Fibroblast of lung (primary cell): ENCODE measurements at places on chromosomes 5 and 9. TPM values are rescaled to one million over a fixed set of nuclear protein-coding genes. Genes with fewer than 3 reads are reported as not detected.

DNA sequence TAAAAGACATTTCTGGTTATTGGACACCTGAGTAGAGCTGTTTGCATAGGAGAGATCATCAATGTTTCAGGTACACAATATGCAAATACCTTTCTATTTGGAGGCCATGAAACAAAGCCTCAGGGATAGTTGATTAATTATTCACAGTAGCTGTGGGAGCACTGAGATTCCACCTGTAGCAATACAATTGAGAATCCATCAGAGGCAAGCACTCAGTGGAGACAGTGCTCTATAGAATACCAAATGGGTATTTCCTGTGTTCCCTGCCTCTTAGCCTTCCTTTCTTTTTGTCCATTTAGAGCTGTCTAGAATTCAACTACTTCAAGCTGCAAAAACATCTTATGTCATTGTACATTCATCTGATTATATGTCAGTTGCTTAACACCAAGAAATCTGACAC lies 1754.0 kb upstream of the ACO1 start:
- no peak for DNase-seq

DNA sequence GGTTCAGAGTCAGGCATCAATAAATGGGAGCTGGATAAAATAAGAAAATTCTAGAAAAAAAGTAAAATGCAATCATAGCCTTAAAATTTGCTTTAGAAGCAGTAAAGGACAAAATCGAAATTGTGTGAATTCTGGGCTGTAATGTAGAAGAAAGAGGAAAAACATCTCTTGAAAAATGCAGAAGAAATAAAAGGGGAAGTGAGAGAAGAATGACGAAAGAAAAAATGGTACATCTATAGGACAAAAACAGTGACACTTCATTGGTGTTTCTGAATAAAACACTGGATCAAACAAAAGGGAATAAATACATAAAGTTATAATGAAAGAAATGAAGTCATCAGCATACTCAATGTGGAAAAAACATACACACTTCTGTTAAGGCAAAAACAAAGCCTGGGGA lies 642.3 kb downstream of the ACTL7B start:
- no peak for DNase-seq

DNA sequence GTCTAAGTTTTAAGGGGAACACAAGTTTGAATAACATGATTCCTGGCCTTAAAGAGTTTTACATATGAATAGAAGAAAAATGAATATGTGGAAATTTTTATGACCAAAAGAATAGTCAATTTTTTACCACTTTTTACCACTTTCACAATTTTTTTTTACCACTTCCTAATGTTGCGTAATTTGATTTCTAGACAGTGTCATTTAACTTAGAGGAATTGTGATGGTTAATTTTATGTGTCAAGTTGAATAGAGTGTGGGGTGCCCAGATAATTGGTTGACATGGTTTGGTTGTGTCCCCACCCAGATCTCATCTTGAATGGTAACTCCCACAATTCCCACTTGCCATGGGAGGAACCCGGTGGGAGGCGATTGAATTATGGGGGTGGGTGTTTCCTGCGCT lies 416.6 kb downstream of the KIF4B start:
- DNase-seq, result no peak

DNA sequence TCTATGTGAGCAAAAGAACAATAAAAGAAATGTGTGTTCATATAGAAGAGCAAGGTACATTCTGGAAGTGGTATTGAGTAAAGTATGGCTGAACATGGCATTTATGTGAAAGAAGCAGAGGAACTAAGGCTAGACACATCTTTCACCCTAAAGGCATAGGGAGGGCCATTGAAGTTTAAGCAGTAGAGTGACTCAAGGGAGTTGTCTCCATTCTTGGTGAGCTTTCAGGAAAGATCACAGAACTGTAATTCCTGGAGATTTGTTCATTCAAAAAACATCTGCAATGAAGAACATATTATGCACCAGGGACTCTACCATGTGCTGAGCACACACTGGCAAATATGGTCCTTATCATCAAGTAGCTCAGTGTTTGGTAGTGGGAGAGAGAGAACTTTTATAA lies 24.8 kb upstream of the HTR1A start:
- DNase-seq, result no peak

DNA sequence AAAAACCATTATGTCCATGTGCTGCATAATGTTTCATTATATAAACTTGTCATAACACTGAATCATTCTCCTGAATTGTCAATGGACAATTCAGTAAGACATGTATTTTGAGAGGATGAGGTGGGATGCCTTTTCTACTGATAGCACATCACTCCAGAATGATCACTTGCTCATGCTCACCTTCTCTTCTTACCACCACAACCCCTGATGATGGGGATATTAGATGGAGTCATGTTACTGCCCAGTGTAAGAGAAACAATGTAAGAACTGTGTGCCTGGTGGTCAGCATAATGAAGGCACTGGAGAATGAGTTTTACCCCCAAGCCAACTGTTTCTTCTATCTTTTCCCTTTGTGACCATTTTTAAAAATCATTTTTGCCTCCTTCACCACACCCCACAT lies 198.8 kb downstream of the ADAMTSL1 start:
- no peak for DNase-seq

- DNase-seq, result no peak
These were observed 280.4 kb upstream of the CD180 start for GRCh38 chr5:67476995-67477394.

GRCh38 chr5:159052401-159053011 lies 47.2 kb downstream of the EBF1 start:
- DNase-seq, result no peak

DNA sequence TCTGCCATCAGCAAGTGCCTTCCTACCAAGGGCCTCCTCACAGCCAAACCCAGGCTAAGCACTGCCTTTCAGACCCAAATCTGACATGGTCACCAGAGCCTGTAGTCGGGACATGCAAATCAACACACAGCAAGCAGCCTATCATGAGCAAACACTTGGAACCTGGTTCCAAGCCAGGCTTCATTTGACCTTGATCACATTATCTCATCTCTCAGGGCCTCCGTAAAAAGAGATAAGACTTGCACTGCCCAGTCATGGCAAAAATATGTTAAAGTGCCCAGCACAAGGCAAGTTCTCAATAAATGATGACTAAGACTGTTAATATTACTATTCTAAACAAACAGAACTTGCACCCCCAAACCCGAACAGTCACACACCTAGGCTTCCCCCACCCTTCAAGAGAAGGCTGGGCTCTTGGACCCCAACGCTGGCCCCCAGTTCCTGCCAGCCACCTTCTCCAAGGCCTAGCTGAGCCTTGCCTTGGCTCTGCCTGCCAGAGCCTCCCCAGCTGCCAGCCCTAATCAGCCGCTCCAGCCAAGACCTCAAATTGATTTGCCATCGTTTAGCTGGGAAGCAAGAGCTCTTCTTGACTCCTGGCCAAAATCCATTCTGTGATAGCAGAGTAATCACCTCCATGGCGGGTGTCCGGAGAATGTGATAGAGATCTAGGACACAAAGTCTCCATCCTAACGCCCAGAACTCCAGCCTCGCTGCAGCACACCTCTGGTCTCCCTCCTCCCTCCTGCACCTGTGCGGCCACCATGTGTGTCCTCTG lies 18.7 kb downstream of the CPLX2 start:
- no peak for DNase-seq

DNA sequence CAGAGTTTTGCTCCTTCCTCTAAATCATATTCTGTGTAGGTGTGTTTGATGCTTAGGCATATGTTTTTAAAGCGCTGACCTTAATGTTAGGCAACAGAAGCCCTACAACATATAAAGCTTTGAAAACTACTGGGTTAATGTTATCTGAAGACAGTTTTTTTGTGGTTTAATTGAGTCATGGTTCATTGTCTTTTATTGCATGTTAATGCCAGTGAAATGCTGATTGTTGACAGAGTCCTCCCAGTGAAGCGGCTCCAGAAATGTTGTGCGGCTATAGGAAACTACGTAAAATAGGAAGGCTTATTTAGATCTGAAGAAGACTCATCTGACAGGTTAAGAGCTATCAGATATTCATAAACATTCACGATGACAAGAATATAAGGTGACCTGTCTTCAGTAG lies 424.6 kb downstream of the CCDC171 start:
- peak; percentile 18 for DNase-seq

DNA sequence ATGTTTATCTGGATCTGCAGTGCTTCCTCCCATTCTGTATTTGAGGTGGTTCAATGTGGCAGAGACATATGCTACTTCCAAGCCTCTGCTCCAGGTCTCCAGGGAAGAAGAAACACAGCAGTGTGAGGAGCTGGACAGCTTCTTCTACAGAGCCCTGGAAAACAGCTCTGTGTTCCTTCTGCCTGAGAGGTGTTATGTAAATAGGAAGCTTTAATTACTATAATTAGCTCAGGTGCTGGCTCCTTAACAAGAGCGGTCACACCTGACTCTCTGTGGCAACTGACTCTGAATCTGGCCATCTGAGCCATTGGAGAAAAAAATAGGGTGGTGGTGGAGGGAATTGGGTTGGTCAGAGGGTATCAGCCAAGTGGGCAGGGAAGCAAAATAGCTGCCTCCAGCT lies 332.4 kb upstream of the BRINP1 start:
- no peak for DNase-seq

DNA sequence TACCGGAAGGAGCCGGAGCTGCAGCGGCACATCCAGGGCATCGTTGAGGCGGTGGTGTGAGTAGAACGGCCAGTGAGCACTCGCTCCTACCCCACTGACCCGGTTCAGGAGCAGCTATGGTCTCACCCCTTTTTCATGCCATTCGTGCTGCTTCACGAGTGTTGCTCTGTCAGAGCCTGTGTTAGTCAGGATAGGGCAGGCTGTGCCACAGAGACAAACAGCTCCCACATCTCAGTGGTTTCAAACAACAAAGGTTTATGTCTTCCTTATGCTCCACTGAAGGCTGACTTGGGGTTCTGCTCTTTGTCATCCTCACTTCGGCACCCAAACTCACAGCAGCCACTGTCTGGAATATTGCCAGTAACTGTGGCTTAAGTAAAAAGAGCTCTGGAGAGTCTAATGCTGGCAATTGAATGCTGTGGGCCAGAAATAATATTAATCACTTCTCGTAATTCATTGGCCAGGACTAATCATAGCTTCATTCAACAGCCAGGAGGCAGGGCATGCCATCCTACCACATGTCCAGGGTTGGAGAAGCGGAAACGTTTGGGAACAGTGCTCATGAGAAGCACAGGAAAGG lies 28.4 kb downstream of the ARHGEF37 start:
- DNase-seq, result no peak

GRCh38 chr9:16519001-16519400 lies 351.5 kb downstream of the BNC2 start:
- no peak for DNase-seq

DNA sequence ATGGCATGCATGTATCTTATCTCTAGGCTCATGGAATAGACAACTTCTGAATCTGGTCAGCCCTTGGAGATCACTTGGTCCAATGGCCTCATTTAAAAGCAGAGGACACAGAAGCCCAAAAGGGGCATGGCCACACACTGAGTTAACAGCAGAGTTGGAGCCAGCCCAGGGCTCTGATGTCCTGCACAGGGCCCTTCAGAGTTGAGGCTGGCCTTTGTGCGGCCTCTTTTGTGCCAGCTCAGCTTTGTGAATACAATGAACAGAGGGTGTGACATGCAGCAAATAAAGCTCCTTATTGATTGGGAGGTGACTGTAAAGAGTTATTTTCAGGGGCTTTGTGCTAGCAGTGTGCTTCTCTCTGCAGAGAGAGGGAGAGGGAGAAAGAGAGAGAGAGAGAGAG lies 150.1 kb upstream of the STK32A start:
- DNase-seq, result no peak

- no peak for DNase-seq
These were observed 9.9 kb downstream of the SAXO1 start for GRCh38 chr9:19023078-19023477.

GRCh38 chr9:15965246-15965745 lies 412.5 kb downstream of the CCDC171 start:
- DNase-seq, result peak; percentile 38

- DNase-seq, result no peak
These were observed 10.4 kb downstream of the C9 start for GRCh38 chr5:39353717-39354399.

- DNase-seq, result no peak
These were observed 12.4 kb downstream of the NUDT2 start for GRCh38 chr9:34341659-34342295.

DNA sequence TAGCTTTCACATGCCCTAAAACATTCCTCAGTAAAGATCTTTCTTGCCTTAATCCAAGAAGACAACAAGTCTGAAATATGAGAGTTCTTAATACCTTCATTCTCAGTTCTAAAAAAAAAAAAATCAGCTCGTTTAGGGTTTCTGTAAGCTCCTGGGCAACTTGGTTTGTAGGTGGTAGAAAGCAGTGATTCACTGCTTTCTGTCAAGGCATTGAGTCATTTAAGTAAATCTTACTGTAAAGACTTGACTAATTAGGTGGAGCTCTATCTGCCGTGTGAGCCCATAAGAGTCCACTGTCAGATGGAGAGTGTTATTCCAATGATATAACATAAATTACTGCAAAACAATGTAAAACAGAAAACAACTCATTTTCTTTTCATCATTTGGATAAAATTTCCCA lies 56.1 kb upstream of the MAST4 start:
- peak; percentile 63 for DNase-seq

DNA sequence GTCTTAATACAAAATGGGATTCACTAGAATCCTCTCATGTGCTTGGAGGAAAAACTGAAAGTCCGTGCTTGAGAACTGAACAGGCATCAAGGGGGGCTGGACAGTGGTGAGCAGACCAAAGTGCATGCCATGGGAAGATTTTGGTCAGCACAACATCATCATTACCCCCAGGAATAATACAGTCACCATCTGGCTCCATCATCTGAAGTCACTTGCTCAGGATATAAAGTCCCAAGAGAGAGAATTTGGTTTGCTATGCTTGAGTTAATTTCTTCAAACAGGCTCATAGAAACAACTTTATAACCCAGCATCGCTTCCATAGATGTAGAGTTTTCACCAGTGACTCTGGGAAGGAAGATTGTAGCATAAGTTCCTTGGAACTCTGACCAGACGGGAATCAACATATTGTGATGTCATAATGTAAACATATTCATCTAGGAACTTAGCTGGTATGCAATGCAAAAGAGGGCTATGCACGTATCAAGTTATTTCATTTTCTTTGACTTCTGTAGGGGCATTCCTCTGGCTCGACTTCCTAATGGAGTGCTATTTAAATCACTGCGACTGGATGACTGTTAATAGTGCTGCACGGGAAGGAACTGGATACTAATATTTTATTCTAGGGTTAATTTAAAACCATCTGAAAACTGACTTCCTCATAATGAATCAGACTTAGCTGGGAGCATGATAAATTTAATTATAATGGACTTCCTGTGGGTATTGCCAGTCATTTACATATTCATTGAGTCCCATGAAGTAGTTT lies 145.2 kb downstream of the MTRR start:
- DNase-seq, result peak; percentile 15

The SOX30 gene
- total RNA-seq, result under 0.01 TPM in 1 of 2 replicates, not detected in the other

The F2RL2 gene
- 13.1 and 82.6 TPM in 2 replicates for total RNA-seq

The MORN5 gene
- total RNA-seq, result 0.33 and 0.51 TPM in 2 replicates

The CCDC171 gene
- 4.6 and 4.8 TPM in 2 replicates for total RNA-seq

The FOXI1 gene
- total RNA-seq, result not detected in 2 replicates

The POMT1 gene
- total RNA-seq, result 24.9 and 36.7 TPM in 2 replicates

The SOWAHA gene
- total RNA-seq, result 0.17 and 0.26 TPM in 2 replicates

The MYMK gene
- not detected in 2 replicates for total RNA-seq

The PCDHB15 gene
- total RNA-seq, result 0.77 and 1.8 TPM in 2 replicates

The GALNT12 gene
- total RNA-seq, result 18.2 and 27.2 TPM in 2 replicates

The SCGB3A2 gene
- total RNA-seq, result not detected in 2 replicates

The ALDH1A1 gene
- 45.2 and 46.1 TPM in 2 replicates for total RNA-seq

The MAML1 gene
- total RNA-seq, result 5.1 and 6.4 TPM in 2 replicates

The MYO10 gene
- 82.2 and 95.5 TPM in 2 replicates for total RNA-seq

The PLK2 gene
- 835 and 983 TPM in 2 replicates for total RNA-seq
